AG04450 (cell line): ENCODE measurements at places on chromosomes 1 and 21.

DNA sequence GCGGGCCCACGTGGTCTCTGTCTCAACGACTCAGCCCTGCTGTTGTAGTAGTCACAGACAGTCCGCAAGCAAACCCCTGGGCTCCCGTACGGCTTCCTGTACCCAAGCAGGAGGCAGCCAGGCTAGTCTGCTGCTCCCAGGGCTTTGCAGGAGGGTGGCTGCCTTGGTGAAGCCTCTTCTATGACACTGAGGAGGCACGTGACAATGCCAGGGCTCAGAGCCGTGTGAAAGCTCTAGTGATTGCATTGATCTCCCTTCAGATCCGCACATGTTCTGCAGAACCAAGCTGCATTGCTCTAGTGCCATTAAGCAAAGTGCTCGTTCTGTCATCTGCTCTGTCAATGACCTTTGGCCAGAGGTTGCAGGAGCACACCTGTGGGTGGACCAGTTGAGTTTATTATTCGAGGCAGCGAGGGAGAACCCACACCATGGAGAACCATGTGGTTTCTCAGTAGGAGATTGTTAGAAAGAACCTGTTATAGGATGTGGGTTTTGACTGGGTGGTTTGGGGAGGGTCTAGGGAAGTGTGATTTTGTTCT is 18.0 kb downstream of the UMODL1 start:
- no peak for DNase-seq

DNA sequence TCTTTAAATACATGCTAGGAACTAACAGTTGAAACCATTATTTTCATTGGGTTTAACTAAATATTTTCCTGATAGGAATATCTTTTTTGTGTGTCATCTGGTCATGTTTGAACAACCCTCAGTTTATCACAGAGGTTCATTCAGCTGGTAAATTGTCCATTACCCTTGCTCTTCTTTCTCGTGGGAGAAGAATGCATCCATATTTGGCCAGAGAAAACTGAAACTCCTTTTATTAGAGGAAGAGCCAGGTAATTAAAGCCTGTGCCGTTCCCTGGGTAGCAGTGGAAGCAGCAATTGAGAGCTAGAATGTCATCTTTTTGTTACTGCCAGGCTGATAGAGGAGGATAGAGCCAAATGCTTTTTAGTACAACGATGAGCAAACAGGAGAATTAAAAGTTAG is 587.2 kb upstream of the ZRANB2 start:
- no peak for DNase-seq

DNA sequence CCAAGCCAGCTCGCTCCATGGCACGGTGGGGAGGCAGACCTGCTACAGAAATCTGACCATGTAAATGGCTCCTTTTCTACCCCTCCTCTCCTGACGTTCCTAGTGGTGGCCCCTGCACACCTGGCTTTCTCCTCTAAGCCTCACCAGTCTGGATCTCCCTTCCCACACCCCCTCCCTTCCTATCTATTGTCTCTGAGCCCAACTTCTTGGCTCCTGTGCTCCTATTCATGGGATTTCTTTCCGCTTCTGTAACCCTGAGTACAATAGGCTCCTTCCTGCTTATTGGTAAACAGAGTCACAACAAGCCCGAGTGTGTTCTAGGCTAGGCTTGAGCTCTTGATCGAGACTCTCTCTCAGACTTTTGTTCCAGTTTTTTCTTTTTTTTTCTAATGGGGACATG is 17.6 kb downstream of the OPTC start:
- no peak for DNase-seq

- no peak for DNase-seq
These were observed 992 bp upstream of the C1QA start for GRCh38 chr1:22635436-22635835.

DNA sequence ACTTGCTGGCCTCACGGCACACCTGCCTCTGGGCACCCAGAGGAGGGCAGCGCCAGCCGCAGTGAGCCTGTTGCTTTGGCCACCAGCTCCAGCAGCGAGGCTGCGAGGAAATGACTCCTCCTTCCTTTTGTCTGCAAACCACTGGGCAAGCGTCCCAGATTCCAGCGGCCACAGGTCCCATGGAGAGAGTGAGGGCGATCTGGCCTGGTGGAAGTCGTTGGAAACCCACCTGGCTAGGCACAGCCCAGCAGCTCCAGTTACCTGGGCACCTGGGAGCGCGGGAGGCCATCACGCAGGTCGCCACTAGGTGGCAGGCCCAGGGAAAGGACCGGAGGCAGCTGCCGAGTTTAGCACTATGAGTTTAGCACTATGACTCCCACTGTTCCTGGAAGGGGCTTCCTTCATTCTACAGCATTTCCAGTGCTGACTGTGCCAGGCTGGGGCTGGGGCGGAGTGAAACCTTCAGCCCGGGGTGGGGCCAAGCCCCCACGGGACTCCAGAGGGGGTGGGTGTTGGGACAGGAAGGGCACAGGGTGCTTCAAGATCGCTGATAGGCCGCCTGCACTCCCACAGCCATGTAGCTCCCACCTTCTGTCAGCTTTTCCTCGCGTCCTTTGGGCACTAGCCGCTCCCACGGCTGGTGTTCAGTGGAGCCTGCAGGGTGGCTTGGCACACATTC is 1.1 kb upstream of the ESPN start:
- no peak for DNase-seq
